ENCODE measurements at places on chromosomes 2 and 18.

DNA sequence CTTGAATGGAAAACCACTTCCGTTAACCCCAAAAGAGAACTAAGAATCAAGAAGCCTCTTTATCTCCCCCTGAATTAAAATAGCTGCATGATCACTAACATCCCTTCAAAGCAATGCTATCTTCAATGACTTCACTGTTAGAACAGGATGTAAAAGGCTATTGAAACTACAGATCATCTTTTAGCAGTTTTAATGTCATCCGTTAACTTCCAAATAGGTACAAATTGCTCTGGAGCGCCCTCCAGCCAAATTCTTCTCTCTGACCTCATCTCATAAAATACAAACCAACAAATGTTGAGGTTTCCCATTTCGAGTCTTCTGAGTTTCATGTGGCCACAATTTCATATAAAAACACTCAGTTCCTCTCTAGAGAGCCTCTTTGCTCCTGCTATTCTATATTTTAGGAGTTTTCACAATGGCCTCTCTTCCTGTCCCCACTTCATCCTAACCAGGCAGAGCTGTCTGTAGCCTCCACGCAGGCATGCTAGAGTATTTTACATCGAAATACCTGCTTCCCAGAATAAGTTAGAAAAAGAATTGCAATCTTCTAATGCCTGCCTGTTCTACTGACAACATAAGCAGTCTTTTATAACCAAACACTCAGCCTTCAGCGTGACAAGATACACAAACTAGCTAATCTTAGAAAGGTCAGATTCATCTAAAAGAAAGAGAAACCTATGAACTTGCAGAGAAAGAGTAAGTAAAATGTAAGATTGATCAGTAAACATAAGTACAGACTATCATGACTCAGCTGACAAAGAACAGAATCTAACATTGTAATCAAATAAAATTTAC is 37.9 kb downstream of the B4GALT6 start:
- peaks cover 3% of the 10 kb centered on the region for H3K4me1 ChIP-seq
- H3K27ac ChIP-seq: no peak overlapping the region
- peaks cover 6% of the 10 kb centered on the region for H3K36me3 ChIP-seq
- no peaks in the 10 kb centered on the region for H3K27me3 ChIP-seq

- H3K27ac ChIP-seq: no peak overlapping the region
- H3K4me1 ChIP-seq: peaks cover 5% of the 10 kb centered on the region
- H3K4me3 ChIP-seq: no peak overlapping the region
- DNase-seq: peak; percentile 23
- peaks cover 8% of the 10 kb centered on the region for H3K36me3 ChIP-seq
These were observed 34.0 kb downstream of the HAT1 start for GRCh38 chr2:171956135-171956825.

GRCh38 chr2:222442665-222443064 is 18.3 kb downstream of the SGPP2 start:
- H3K27ac ChIP-seq: no peak overlapping the region
- H3K4me3 ChIP-seq: no peak overlapping the region
- DNase-seq: peak; percentile 27
- peaks cover 57% of the 10 kb centered on the region for H3K27me3 ChIP-seq
- peaks cover 3% of the 10 kb centered on the region for H3K4me1 ChIP-seq

DNA sequence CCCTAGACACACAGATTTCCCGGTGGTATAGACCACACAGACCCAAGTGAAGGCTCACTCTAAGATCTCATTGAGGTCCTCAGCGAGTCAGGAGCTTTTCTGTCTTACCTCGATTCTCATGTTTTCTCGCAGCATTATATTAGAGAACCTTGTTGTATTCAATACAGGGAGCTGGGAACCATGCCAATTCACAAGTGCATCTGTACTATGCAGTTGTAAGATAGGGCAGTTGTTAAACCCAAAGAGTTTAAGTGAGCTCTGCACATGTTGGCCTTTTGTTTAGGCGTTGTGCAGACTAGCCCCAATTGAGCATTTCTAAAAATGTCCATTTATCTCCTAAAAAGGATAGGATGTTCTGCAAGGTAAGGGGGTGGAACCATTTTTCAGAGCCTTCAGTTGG is 59.6 kb downstream of the FEZ2 start:
- H3K36me3 ChIP-seq: peaks cover 46% of the 10 kb centered on the region
- peaks cover 2% of the 10 kb centered on the region for H3K4me1 ChIP-seq
- H3K27ac ChIP-seq: no peak overlapping the region
- no peak overlapping the region for H3K4me3 ChIP-seq

GRCh38 chr2:224436634-224437033 is 34.7 kb upstream of the FAM124B start:
- H3K27ac ChIP-seq: no peak overlapping the region
- H3K27me3 ChIP-seq: no peaks in the 10 kb centered on the region
- H3K4me1 ChIP-seq: no peaks in the 10 kb centered on the region
- DNase-seq: no peak
- no peaks in the 10 kb centered on the region for H3K36me3 ChIP-seq
- no peak overlapping the region for H3K4me3 ChIP-seq

GRCh38 chr2:43032213-43033015 is 194.0 kb downstream of the ZFP36L2 start:
- H3K27me3 ChIP-seq: no peaks in the 10 kb centered on the region
- no peaks in the 10 kb centered on the region for H3K4me1 ChIP-seq
- H3K27ac ChIP-seq: no peak overlapping the region
- no peak overlapping the region for H3K4me3 ChIP-seq
- no peaks in the 10 kb centered on the region for H3K36me3 ChIP-seq
- DNase-seq: no peak

- no peak overlapping the region for H3K27ac ChIP-seq
- no peaks in the 10 kb centered on the region for H3K27me3 ChIP-seq
- no peak overlapping the region for H3K4me3 ChIP-seq
- H3K4me1 ChIP-seq: no peaks in the 10 kb centered on the region
- DNase-seq: no peak
These were observed 59.8 kb downstream of the AKAIN1 start for GRCh38 chr18:5137261-5137660.

All from mesenchymal stem cell (in vitro differentiated cells and primary cell).